ENCODE measurements at places on chromosomes 12 and 14.

DNA sequence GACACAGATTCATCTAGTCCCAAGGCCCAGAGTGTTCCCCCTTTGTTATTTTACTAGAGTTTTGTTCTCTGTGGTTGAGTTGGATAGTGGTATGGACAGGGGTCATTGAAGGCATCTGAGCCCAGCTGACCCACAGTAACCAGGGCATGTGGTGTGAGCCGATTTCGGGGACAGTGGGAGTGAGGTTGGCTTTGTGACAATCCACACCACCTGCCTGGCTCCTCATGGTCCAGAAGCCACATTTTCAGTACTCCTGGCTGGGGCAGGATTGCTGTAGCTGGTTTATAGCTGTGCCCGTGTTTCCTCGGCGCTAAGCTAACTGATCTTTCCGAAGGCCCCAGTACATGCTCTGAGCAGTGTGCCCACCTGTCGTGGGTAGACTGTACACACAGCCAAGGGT, 116.0 kb downstream of the TSPAN9 start:
- no peak for DNase-seq

DNA sequence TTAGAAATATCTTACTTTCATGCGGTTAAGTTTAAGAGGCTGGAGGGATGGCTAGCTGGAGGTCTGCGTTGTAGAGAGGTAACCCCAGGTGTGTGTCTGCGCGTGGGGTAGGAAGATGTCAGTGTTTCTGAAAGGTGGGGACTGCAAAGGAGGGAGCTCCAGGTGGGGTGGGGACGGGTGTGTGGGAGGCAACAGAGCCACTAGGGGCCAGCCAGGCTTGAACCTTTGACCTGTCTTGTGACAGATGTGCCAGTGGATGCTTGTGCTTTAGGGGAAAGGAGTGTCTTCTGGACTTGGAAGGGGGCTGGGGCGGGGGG, 841 bp downstream of the GLI1 start:
- no peak for DNase-seq

DNA sequence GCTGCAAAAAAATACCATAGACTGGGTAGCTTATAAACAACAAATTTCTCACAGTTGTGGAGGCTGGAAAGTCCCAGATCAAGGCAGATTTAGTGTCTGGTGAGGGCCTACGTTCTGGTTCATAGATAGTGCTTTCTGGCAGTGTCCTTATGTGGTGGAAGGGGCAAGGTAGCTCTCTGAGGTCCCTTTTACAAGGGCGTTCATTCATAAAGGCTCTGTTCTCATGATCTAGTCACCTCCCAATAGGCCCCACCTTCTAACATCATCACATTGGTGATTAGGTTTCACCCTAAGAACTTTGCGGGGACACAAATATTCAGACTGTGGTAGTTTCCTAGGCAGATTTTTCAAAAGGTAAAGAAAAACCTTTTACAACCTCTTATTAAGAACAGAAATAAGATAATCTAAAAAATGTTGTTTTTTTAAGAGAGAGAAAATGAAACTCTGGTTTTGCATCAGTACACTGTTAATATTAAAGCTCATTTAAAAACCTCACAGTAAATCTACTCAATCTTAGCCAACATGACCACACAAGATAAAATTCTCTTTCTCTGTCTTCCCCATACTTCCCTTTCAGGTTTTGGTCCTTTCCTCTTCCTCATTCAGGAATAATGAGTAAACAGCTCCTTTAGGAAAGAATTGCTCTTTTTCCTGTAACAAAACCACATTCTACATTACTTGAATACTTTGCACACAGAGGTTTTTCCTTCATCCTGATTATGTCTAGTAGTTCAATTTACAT, 117.5 kb downstream of the UNC79 start:
- DNase-seq, result no peak

DNA sequence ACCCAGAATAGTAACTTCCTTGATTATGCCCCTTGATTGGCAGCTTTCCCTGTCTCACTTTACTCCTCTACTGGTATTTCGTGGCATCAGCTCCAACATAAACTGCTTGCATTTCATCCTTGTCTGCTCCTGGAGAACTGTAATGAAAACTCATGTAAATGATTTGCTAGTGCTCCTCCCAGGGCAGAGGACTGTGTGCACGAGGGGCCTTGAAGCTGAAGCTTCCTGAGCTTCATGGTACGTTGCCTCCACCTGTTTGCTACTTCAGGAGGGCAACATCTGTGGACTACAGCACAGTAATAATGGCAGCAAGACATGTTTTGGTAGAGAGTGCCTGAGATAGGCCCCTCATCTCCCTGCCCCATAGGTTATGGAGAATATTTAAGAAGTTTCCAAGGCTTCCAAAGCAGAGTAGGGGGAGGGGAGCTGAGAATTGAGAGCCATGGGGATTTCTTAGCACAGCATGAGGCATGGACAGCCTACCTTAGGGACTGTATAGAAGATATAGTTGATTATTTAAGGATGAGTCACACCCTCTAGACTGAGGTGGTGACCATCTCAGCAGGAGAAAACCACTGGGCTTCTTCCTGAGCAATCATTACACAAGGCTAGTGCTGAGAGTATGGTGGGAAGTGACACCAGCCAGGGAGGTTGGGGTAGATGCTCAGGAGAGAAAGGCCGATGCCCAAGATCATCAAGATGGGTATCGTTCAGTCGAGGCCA, 29.5 kb downstream of the CCDC198 start:
- no peak for DNase-seq

DNA sequence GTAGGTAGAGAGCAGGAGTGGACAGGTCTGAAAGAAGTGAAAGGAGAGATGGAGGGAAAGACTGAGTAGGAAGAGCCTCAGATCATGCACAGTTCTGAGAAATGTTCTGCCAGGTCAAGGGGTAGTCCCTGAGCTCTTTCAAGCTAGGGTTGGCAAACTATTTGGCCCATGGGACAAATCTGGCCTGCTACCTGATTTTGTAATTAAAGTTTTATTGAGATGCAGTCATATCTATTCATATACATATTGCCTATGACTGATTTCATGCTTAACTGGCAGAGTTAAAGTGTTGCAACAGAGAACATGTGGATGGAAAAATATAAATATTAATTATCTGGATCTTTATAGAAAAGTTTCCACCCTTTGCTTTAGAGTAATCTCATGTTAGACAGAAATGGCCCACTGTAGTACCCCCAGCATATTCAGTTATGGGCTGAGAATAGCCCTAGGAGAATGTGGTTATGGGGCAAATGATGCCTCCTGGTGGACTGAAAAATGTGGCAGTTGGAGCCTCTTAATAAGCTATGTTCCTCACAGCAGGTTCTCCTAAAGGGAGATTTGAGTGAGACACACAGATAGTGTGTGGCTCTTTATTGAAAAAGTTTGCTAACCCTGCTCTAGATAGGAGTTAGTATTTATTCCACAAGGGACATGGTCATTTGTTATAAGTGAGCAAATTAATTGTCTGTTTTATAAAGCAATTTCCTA, 476.9 kb downstream of the LRIG3 start:
- peak; percentile 3 for DNase-seq

DNA sequence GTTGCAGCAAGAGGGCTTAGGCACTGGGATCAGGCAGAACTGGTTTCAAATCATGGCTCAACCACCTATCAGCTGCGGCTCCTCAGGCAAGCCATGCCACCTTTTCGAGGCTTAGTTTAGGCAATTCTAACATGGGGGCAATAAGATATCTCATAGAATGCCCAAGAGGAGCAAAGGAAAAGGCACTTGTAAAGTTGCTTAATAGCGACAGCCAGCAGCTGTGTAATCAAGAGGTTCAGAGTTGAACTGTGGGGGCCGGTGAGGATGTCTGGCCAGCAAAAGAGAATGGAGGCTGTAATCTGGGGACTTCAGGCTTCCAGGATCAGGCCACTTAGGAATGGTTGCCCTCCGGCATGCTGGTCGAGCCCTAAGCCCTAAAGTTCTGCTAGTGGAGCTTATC, 3.0 kb upstream of the TCHP start:
- DNase-seq, result no peak

DNA sequence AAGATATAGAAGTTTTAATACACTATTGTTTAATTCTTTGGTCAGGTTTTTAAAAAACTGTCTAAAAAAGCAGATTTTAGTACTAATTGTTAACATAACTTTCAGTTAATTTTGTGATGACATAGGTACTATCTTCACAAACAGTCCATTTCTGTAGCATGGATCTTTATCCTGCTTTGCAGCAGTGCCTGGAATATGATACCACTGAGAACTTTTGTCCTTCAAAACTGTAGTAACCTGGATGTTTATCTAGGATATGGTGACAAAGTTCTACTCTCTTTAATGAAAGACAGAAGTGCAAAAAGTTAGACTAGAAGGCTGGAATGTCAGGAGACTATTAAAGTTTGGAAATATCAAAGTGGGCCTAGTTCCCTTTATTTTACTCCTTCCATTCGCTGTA, 159.9 kb downstream of the SYNE2 start:
- DNase-seq, result no peak

- DNase-seq, result no peak
These were observed 173.2 kb downstream of the SLC35F4 start for GRCh38 chr14:57692671-57693070.

- DNase-seq, result no peak
These were observed 26.9 kb downstream of the PPM1A start for GRCh38 chr14:60275932-60276331.

GRCh38 chr14:68210729-68211299, 391.2 kb downstream of the RAD51B start:
- no peak for DNase-seq

- DNase-seq, result no peak
These were observed 109.7 kb downstream of the ANKS1B start for GRCh38 chr12:99875081-99875480.

- peak; percentile 45 for DNase-seq
These were observed 7.3 kb downstream of the STAC3 start for GRCh38 chr12:57243521-57244311.

DNA sequence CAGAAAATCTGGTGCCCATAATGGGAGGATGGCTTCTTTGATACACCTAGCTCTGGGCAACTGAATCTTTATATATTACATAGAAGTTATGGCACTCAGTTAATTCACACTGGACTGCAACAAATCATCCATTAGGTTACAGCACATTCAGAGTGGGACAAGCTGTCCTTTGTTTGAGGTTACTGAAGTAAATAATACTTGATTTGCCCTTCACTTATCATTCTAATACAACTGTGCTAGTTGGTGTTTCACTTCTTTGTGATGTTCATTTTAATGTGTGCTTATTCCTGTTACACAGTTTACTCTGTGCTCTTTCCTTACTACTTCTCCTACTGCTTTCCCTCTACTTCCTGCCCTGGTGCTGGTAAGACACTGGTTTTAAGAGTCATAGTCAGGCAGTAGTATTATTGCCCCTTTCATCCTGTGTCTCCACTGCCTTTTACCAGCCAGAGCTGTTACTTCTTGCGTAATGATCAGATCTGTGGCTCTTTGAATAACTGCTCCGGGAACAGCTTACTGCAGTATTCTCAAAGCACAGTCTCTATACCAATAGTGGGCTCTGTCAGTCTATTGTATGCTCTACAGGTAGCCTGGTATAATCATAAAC, 36.4 kb upstream of the GXYLT1 start:
- DNase-seq, result no peak

- DNase-seq, result no peak
These were observed 46.2 kb upstream of the CCDC91 start for GRCh38 chr12:28144059-28144458.

- no peak for DNase-seq
These were observed 159.8 kb downstream of the KITLG start for GRCh38 chr12:88420457-88420856.

GRCh38 chr14:101152855-101153254, 249.3 kb upstream of the RTL1 start:
- DNase-seq, result no peak

GRCh38 chr14:101072070-101072469, 168.5 kb upstream of the RTL1 start:
- no peak for DNase-seq

GRCh38 chr14:68440820-68441219, 352.0 kb downstream of the ZFP36L1 start:
- DNase-seq, result no peak

- DNase-seq, result no peak
These were observed 1332.2 kb upstream of the FLRT2 start for GRCh38 chr14:84197704-84198103.

DNA sequence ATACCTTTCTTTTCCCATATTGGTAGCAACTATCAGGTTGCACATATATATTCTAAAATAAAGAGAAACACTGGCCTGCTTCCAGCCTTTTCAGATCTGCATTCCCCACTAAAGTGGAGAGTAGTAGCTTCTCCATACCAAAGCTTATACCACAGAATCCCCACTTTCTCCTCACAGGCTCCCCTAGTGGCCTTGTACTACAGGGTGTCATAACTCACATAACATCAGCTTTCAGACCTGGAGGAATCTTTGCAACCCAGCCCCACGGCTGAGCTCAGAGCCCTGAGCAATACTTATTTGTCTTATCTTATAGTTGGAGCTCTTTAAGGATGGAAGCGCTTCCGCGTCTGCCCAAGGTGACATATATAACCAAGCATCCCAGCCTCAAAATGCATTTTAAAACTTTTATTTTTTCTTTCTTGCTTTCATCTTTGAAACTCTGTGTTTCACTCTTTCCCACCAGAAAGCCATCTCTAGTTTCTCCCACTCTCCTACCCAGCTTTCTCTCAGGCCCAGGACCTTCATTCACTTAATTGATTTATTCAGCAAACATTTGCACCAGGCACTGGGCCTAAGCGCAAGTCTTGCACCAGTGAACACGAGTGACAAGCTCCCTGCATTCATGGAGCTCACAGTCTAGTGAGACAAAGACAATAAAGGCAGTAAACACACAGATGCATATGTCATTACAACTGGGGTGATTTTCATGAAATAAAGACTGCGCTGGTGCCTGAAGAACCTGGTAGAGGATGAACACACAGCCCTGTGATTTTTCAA, 254.7 kb downstream of the IPO8 start:
- peak; percentile 14 for DNase-seq

DNA sequence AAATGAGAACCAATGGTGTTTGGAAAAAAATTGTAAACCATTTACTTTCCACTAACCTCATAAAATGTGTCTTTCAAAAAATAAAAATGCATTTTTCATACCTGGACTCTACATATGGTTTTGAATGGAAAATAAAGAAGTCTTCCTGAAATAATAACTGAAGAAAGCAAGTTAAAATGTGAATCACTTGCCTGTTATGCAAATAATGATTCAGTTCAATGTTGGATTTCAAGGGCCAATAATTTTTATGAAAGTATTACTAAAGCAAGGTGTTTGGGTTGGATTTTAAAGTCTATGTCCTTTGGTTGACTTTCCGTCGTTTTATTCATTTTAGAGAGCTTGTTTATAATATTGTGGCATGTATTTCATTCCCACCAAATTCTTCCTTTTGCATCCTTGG, 138.7 kb downstream of the CCDC91 start:
- DNase-seq, result no peak

- DNase-seq, result peak; percentile 45
These were observed 61.8 kb downstream of the TESC start for GRCh38 chr12:117037289-117038022.

Data from NCI-H1417 (cell line).